GM12864 (cell line): ENCODE measurements at places on chromosomes 11 and 22.

DNA sequence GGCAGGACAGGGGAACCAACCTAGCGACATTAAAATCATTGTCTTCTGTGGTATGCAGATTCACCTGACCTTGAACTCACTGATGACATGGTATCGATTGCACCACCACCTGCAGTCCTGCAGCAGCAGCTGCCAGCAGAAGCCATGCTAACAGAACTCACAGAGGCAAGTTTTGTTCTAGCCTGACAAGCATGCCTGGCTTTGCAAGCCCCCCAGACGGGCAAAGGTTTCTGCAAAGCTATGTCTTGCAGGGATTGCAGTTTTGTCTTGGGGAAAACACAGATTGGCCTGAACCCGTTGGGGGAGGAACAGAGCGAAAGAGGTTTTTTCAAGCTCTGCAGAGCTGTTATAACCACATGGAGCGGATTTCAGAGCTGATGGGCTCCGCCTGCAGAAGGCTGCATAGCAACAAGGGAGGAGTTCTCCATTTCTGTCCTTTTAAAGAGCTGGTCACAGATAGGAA lies 221.0 kb downstream of the HIPK3 start:
- no peak for DNase-seq

DNA sequence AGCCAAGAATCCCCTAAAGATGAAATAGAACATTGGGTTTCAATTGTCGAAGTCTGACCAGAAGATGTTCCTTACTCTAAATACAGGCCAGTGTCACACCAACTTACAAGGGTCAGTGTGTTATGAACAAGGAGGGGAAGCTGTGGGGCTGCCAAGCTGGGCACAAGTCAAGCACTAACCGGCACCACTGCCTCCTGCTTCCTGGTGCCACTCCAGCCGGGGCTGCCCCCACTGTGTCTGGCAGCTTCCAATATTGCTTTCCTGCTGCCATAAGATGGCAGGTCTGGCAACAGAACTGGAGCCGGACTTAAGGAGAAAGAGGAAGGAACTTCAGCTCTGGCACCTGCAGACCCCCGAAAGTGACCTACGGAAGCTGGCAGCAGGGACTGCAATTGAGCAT lies 13.7 kb upstream of the VPS37C start:
- DNase-seq, result no peak

GRCh38 chr11:108620958-108621772 lies 27.6 kb upstream of the EXPH5 start:
- DNase-seq, result peak; percentile 71

GRCh38 chr22:46133588-46133855 lies 16.8 kb upstream of the PPARA start:
- DNase-seq, result no peak

DNA sequence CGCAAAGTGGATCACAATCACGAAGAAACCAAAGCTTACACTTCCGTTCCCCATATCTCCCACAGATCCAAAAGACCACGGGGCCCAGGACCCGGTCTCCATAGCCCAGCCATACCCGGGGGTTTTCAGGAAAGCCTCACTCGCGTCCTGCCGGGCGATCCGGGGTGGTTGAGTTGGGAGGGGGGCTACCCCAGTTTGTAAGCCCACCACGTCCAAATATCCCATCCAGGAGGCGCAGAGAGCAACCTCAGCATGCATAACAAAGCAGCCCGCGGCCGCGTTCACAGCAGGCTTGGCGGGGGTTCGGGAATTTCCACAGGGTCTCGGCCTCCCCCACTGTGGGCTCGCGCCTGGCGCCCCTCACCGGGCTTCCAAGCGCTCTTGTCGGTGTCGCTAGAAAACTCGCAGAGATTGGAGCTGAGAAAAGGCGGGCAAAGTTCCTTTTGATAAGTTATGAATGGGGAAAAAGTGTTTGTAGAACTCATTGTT lies 9.5 kb downstream of the SDF2L1 start:
- no peak for DNase-seq
